ENCODE measurements at places on chromosomes 5 and 9.

- DNase-seq: no peak
Observed at GRCh38 chr5:59683311-59683710, 210.2 kb downstream of the PDE4D start.

GRCh38 chr5:119385136-119385535 is 29.3 kb downstream of the TNFAIP8 start:
- no peak for DNase-seq

DNA sequence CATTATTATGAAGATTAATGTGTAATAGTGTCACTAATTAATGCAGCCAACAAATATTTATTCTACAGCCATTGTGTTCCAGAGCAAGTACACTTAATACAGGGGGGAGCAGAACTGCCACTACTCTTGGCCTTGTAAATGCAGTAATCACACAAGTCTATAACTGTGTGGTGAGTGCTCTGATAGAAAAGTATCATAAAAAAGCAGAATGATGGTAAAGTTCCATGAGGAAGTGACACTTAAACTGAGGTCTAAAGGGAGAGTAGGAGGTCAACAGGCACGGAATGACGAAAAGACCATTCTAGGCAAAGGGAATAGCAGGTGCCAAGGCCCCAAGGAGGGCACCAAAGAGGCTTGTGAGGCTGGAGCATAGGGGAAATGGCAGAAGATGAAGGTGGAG is 142.9 kb downstream of the OSTF1 start:
- DNase-seq: no peak

GRCh38 chr5:169914766-169915165 is 65.5 kb downstream of the INSYN2B start:
- DNase-seq: no peak

DNA sequence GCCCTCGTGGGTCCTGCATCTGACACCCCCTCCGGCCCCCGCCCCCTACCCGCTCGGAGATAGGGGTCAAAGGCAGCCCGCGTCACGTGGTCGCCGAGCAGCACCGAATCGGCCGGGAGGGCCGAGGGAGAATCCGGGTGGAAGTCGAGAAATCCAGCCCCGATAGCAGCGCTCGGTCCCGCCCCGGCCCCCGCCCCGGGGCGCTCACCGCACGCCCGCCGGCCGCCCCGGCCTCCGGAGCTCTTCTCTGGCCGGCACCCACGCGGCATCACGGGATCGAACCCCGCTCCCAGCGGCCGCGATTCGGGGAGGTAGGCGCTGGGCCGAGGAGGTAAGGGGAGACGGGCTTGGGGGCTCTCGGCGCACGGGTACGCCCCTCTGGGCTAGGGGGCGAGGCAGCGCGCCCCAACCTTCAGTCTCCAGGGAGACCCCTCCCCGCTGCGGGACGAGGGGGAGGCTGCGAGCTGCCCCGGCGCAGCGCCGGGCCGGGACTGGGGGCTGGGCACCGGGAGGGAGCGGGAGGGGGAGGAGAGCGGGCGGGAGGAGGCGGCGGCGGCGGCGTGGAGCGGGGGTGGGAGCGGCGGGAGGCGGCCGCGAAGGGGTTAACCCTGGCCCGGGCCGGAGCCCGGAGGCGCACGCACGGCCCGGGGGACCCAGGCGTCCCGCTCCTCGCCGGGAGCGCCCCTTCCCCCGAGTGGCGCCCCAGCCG is 22.1 kb upstream of the NDST1 start:
- DNase-seq: no peak

- no peak for DNase-seq
Observed at GRCh38 chr9:124365036-124365435, 50.2 kb downstream of the PSMB7 start.

DNA sequence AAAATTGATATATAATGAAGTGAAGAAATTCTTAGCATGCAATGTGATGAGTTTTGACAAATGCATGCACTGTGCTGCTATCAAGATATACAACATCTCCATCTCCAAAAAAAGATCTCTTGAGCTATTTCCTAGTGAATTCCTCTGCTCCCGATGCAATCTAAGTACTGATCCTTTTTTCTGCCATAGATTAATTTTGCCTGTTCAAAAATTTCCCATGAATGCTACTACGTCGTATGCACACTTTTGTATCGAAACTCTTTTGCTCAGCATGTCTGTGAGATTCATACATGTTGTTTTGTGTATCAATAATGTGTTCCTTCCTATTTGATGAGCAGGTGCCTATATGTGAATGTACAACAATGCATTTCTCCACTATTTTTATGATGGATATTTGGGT is 647.4 kb downstream of the MTRR start:
- DNase-seq: no peak

- no peak for DNase-seq
Observed at GRCh38 chr9:123346026-123346425, 10.0 kb upstream of the CRB2 start.

DNA sequence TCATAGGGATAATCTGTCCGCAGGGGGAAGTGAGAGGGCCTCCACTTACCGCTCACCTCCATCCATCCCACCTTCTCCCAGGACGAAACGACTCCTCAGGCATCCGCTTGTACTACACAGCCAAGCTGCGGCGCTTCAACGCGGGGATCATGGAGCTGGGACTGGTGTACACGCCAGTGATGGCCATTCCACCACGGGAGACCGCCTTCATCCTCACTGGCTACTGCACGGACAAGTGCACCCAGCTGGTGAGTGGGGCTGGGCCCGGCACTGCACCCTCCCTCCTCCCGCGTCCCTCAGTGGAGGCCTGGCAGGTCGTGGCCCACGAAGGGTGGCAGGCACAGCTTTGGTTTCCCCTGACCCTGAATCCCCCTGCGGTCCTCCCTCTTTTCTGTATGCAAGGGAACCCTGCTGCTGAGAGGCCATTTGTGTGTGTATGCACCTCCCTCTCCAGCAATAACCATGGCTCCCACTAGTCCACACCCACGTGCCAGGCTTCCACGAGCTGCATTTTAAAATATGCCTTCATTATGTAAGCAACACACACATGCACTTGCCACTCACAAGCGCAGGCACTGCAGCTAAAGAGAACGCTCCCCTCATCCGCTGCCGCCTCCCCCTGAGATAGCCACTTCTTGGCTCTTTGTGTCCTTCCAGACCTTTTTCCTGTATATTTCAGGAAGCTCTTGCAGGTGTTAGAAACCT is 11.8 kb downstream of the DBH start:
- no peak for DNase-seq

GRCh38 chr5:112960863-112961504 is 15.6 kb upstream of the DCP2 start:
- DNase-seq: no peak

- DNase-seq: no peak
Observed at GRCh38 chr5:9115093-9115492, 430.8 kb downstream of the SEMA5A start.

DNA sequence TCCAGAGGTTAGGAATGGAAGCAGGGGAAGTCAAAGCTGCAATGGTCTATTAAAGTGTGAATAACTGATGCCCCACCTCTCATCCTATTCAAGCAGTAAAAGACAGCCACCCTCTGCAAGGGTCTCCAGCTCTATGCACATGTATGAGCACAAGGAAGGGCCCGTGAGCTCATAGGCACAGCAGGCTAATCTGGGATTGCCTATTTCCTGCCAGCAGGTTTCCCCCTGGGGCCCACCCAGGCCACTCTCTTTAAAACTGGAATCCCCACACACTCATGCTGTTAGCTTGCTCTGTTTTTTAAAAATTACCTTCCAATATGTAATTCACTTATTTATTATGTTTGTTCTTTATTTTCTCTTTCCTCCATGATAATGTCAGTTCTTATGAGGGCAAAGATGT is 48.7 kb upstream of the ZNF366 start:
- no peak for DNase-seq

DNA sequence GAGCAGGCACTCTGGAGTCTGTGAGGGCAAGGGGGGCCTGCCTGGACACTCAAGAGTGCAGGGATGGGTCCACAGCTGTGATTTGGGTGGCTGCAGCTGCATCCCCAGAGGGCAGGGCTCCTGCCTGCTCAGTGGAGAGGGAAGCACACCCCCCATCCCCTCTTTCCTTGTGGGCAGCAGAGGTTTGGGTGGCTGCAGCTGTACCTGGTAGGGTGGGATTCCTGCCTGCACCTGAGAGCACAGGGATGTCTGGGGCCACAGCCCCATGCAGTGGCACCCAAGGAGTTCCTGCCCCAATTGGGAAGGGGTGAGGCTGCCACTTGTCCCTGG is 605.4 kb upstream of the FAM174A start:
- no peak for DNase-seq

DNA sequence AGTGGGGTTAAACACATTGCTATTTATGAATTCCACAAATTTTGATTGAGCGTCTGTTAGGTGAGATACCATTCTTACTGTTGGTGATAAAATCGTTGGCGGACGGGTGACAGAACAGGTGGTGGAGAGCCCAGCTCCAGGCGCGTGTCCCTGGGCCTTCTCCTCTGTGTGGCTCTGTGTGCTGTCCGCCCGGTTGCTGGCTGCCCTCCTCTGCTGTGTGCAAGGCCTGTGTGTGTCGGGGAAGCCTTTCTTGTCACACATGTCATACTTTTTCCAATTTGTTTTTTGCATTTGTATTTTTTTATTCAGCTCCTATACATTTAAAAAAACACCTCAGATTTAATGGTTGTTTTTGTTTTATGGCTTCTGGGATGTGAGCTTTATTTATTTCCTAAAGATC is 33.9 kb downstream of the TENT4A start:
- no peak for DNase-seq

- no peak for DNase-seq
Observed at GRCh38 chr5:112772124-112772523, 34.4 kb downstream of the APC start.

Measured in activated CD8-positive, alpha-beta memory T cell treated with anti-CD3 and anti-CD28 coated beads for 1 hour (primary cell).